ENCODE measurements at places on chromosomes 3 and 15. TPM values are rescaled to one million over a fixed set of nuclear protein-coding genes. Genes with fewer than 3 reads are reported as not detected.

DNA sequence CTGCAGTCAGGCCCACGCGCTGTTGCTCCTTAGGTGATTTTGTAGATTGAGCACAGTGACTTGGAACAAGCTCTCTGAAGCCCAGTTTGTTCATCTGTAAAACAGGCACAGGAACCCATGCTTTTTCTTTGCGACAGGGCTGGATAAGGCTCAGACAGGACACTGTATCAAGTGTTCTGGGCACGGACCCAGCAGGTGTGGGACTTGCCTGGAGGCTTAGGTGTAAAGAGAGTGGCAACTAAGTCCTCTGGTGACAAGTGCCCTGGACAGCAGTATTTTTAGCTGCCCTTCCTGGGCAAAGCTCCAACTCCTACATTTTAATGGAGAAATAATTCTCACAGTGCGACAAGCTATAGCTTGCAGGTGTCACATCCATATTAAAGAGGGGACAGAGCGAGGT is 32.2 kb downstream of the CD276 start:
- no peak for DNase-seq

GRCh38 chr15:80507131-80507530 is 102.9 kb downstream of the ARNT2 start:
- no peak for DNase-seq

GRCh38 chr15:32861174-32861573 is 143.4 kb downstream of the GREM1 start:
- no peak for DNase-seq

- DNase-seq, result no peak
Measured at GRCh38 chr3:132174500-132174899, 139.7 kb upstream of the CPNE4 start.

- DNase-seq, result no peak
Measured at GRCh38 chr3:174882789-174883188, 23.7 kb downstream of the NAALADL2 start.

GRCh38 chr15:33871980-33872379 is 96.3 kb upstream of the CHRM5 start:
- DNase-seq, result no peak

NUTM1 gene
- not detected for total RNA-seq

GRCh38 chr15:61811952-61812351 is 248.3 kb downstream of the VPS13C start:
- DNase-seq, result no peak

GRCh38 chr15:84151205-84151931 is 84.2 kb upstream of the GOLGA6L4 start:
- no peak for DNase-seq

GPR27 gene
- total RNA-seq, result 0.65 TPM

- no peak for DNase-seq
Measured at GRCh38 chr3:12803371-12803770, 6.9 kb downstream of the CAND2 start.

- no peak for DNase-seq
Measured at GRCh38 chr3:105809208-105809888, 59.5 kb downstream of the CBLB start.

GPR156 gene
- 0.09 TPM for total RNA-seq

- DNase-seq, result no peak
Measured at GRCh38 chr15:76285241-76285825, 25.9 kb downstream of the ETFA start.

GRCh38 chr15:40282869-40283614 is at the start of gene ANKRD63:
ANKRD63 (minus strand) TSS chr15:40283064; CDS start chr15:40282586, 478 bp downstream.
- DNase-seq, result no peak

- no peak for DNase-seq
Measured at GRCh38 chr3:64890466-64890865, 202.7 kb upstream of the ADAMTS9 start.

DNA sequence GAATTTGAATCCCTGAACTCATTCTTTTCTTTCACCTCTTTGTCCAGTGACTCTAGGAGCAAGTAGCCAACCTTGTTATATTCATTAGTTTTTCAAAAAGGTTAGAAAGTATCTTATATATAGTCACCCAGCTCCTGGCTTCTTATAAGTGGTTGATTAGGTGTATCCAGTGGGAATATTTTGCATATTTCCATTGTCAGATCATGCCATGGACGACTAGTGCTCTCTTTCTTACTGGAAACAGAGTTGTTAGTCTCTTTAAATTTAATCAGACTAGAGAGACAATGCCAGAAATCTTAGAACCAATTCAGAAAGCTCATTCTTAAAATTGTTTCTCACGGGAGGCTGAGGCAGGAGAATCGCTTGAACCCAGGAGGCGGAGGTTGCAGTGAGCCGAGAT is 73.4 kb downstream of the CHRD start:
- DNase-seq, result no peak

GRCh38 chr3:133548090-133548489 is 25.4 kb upstream of the CDV3 start:
- DNase-seq, result no peak

DNA sequence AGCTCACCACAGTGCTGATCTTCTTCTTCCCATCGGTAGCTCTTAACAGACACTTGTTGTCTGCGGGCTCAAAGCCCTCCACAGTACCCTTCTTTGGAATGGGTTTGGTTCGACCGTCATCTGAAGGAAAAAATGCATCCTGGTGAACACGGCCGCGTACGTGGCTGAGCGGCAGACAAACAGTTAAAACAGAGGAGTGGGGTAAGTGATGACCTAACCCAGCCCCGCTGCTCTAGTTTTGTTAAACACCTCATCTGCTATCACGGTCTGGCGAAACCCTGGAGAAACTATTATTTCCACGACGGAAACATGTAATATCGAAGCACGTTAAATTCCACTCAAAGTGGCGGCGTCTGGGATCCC is 725 bp downstream of the SRP14 start:
- peak; percentile 36 for DNase-seq

TRIM59 gene
- 0.84 TPM for total RNA-seq

DNA sequence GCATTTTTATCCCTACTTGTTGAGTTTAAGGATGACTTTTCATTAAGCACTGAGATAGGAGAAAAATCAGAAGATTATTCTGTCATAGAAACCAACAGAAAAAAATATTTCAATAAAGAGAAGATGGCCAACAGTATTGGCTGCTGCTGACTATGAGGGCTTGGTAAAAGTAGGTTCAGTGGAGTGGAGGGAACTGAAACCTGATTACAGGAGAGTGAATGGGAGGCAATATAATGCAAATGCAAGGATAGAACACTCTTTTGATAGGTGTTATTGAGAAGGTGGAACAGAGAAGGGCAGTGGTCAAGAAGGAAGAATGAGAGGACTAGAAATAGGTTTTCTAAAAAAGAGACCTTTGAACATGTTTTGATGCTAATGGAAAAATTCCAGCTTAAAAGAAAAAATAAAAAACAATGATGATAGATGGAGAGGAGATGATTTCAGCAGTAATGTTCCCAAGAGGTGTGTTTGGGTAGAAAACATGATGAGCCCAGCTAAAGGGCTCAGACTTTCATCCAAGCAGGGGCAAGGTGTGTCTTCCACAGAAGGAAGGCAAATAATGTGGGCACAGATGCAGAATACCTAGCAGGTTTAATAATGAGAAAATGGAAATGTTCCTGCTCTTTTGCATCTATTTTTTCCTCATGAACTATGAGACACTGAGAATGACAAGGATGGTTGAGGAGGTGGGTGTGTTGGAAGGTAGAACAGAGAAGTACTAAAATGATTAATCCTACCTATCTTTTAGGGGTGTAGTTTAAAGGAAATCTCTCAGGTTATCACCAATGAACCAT is 397.9 kb upstream of the GOLIM4 start:
- no peak for DNase-seq

C2CD4B gene
- total RNA-seq, result 1.8 TPM

DNA sequence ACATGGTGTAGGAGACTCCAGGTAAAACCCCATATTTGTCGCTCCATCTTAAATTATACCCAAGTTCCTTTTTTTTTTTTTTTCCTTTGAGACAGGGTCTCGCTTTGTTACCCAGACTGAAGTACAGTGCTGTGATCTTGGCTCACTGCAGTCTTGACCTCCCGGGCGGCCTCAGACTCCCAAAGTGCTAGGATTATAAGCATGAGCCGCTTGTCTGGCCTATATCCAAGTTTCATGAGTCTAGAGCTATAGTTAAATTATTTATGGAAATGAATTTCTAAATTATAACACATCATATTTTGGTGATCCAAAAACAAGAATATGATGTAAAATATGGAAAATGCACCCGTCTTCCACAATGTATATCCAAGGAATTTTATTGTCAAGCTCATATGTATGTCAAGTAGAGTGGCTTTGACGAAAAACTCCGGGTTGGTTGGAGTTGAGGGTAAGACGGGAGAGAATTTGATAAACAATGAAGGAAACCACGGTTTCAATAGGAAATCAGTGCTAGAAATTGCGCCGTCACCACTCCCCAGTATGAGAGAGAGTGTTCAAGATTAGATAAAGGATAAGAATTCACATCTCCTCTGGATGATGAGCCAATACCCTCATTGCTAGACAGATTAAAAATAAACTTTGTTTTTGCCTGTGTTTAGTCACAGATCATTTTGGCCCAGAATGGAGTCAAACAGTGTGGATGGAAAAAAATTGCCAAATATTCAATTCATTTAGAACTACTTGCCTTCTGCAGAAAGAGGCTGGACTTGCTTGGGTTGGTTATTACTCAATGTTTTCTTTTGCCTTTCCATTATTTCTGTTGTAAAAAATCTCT is 209.2 kb upstream of the NR2F2 start:
- DNase-seq, result no peak

PTX3 gene
- total RNA-seq, result 0.28 TPM

SLC35A5 gene
- 25.4 TPM for total RNA-seq

DISP2 gene
- under 0.01 TPM for total RNA-seq

CTXN2 gene
- not detected for total RNA-seq

SLC22A14 gene
- not detected for total RNA-seq

LRTM1 gene
- not detected for total RNA-seq

RAD51 gene
- 0.25 TPM for total RNA-seq

GRCh38 chr15:68232937-68233336 is 3.4 kb upstream of the CLN6 start:
- no peak for DNase-seq

DNA sequence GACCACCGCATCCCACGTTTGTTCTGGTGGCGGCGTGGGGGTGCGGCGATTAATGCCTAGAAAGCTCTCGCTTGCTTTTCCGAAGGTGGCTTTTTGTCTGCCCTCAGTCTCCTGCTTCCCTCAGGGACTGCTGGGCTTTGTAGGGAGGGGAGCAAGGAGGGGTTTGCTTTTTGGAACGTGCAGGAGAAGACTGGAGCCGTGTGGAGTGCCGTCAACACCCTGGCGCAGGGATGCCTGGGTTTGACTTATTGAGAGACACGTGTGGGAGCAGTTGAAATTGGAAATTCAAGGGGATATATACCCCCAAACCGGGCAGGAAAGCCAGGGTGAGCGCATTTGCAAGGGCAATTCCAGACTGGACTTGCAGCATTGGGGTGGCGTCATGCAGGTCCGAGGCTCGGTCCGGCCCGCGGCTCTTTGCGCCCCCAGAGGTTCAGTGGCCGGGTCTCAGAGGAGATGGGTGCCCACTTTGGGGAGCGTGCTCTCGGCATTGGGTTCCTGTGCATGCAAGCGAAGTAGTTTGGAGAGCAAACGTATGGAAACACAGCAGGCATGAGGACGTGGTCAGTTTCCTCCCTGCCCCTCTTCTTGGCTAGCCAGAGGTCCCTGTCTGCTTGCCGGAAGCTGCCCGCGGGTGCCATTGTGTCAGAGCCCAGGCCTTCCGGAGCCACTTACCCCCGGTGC is 2.1 kb downstream of the EPHB1 start:
- no peak for DNase-seq

DNA sequence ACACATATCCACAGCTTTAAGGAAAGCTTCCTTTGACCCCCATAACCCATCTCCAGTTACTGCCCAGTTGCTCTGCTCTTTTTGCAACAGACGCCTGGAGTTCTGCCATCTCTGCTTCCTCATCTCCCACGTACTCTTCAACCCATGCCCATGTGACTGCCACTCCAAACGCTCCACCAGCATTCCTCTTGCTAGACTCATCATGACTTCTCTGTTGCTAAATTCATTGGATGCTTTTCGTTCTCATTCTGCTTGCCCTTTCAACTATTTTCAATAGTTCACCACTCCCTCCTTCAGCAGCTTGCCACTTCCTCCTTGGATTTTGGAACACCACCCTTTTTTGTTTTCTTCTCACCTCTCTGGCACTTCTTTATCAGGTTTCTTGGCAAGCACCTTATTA is 2.7 kb upstream of the KNSTRN start:
- DNase-seq, result no peak

DNA sequence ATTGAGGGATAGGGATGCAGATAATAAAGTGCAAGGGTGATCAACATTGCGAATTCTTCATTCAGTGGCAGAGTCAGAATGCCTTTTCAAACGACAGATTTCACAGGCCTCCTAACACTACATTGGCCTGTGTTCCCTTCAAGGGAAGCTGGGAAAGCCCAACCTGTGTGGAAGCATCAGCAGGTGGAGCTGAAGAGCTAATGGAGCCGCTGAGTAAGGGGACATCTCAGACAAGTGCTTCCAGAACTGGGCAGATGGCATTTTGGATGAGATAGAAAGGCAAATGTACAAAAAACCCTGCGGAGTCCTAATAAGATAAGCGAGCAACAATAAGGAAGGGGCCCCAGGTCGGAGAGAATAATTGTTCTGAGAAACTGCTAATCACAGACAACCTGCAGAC is 8.5 kb upstream of the SLC24A5 start:
- DNase-seq, result no peak

- DNase-seq, result no peak
Measured at GRCh38 chr3:71492566-71492965, 91.0 kb downstream of the FOXP1 start.

DNA sequence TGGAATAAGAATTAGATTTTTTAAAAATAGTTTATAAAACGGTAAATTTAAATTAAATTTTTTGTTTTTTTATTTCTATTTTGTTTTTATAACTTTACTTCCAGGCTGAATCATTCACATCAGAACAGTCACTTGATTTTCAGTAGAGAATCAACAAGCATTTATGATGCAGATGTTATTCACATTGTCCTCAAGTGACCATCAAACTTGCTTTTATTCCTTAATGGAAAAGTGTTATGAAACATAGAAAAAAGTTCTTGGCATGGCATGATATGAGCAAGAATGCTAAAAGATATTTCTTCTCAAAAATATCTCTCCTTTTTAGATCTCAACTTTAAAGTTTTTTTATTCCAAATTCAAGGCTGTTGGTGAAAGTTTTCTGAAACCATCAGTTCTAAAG is 70.9 kb upstream of the TGFBR2 start:
- DNase-seq, result no peak

DNA sequence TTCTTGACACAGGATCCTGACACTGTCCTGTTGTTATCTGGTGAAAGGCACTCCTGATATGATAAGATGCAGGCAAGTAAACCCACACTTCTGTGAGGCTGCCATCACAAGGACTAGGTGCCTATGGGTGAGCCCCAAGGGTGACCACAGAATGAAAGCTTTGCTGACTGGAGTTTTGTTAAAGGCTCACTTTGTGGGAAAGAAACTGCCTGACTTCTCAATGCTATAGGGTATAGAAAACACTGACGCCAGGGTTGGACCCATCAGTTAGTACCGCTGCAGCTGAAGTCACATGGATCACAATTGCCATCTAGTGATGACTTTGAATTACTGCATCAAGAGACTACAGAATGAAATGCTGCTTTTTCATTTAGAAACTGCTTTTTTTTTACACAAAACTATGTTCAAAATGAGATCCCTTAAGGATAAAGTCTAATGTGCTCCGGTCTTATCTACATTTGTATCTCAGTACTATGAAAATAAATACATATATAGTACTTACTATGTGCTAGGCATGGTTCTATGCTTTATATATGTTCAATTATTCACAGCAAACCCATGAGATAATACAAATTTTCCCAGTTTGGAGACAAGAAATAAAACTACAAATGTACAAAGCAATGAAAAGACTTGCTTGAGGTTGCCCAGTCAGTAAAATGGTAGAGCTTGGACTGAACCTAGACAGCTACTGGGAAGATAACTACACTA is 64.2 kb upstream of the CMSS1 start:
- DNase-seq, result no peak

GRCh38 chr15:39629371-39629770 is 48.5 kb downstream of the THBS1 start:
- no peak for DNase-seq
